ENCODE measurements at places on chromosomes 3 and 15.

- no peak for DNase-seq
Measured at GRCh38 chr3:134147411-134147810, 103.2 kb downstream of the RYK start.

DNA sequence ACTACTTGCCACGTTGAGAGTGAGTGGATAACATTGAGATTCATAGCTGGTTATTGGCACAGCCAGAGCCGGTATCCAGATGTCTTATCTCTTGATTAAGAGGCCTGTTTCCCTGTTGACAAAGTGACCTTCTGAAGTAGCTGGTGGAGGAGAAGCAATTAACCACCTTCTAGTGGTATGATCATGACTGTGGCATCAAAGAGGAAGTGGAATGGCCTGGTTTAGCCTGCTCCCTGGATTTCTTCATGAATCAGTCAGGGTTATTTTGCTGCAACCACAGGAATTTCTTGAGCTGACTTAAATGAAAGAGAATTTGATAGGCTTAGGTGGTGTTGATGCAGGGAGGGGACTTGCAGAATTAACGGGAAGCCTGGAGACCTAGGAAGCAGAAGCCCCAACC lies 398.3 kb downstream of the MFSD1 start:
- DNase-seq = no peak

- DNase-seq = no peak
Measured at GRCh38 chr15:52338058-52338457, 42.5 kb upstream of the MYO5C start.

DNA sequence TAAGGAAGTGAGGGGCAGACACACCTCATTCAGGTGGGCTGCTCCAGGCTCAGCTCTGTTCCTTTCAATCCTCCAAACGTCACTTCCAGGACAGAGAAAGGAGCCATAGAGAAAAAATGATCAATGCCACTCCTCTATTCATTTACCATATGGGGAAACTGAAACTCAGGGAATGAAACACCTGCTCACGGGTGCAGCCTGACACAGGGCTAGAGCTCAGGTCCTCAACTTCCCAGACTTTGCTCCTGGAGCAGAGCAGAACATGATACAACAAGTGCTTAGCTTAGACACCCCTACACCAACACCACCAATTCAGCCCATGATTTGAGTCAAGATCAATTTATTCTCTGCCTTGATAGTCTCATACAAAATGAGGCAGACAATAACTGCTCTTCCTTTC lies 58.5 kb upstream of the LPP start:
- DNase-seq = no peak

DNA sequence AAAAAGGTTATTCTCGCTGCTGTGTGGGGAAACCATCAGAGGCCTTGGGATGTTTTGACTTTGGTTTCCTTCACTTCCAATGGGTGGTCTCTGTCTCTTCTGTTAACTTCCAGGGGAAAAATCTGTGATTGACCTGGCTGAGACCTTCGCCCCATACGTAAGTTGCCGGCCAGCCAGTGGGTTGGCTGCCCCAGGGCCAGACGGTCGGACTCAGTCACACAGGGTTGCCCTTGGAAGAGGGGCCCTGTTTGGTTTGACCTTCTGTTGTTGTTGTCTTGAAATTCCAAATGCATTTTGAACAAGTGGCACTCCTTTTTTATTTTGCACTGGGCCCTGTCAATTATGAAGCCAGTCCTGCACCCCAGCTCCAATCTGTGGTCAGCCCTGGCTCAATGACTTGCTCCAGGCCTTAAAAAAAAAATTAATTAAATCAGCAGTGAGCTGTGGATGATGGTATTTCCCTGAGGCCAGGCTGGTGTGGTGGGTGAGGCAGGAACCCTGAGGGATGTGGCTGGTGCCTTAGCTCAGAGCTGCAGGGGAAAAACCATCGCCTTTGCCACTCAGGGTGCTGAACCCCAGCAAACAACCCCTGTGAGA lies 4.5 kb downstream of the FAM107A start:
- DNase-seq = no peak

Measured in WTC11 (cell line).